ENCODE measurements at places on chromosomes 4 and X. TPM values are rescaled to one million over a fixed set of nuclear protein-coding genes. Genes with fewer than 3 reads are reported as not detected.

Gene CLTRN
- 20.8 TPM for polyA plus RNA-seq

Gene PAK3
- 6.7 TPM for polyA plus RNA-seq

Gene SHOX
- polyA plus RNA-seq: 0.30 TPM

Gene HMX1
- polyA plus RNA-seq: not detected

Gene ADRA2C
- 14.2 TPM for polyA plus RNA-seq

Gene TMEM154
- polyA plus RNA-seq: 0.58 TPM

Gene AGTR2
- polyA plus RNA-seq: 61.1 TPM
